ENCODE measurements at places on chromosomes 12 and 14.

- DNase-seq, result peak; percentile 6
These were observed 357.5 kb downstream of the FSCB start for GRCh38 chr14:44149597-44149996.

GRCh38 chr12:118763234-118763633 is 218.1 kb upstream of the SRRM4 start:
- DNase-seq, result no peak

DNA sequence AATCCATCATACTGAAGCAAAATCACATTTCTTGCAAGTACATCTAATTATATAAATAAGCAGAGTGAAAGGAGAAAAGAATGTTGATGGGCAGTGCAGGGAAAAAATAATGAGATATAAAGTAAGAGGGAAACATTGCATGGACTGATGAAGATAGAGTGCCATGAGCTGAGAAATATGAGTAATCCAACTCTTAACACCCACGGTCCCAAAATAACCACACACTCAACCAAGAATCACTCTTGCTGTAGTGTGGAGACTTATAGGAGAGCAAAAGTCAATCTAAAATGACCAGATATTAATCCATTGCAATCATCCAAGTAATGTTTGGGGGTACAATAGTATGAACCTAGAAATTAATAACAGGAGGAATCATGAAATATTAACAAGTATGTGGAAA is 40.2 kb downstream of the MYF5 start:
- DNase-seq, result no peak

GRCh38 chr14:94356379-94357056 is 31.9 kb downstream of the SERPINA1 start:
- no peak for DNase-seq

DNA sequence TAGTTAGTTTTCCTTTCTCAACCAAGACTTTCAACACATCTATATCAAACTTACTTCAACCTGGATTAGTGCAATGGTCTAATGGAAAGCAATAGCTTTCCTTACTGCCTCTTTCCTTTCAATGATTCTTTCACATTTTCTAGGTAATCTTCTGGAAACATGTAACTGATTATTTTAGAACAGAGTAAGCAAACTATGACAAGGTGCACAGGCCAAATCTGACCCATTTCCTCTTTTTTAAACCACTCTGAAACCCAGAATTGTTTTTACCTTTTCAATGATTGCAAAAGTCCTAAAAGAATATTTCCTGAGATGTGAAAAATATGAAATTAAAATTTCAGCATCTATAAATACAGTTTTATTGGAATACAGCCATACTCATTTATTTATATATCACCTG is 81.6 kb upstream of the TMTC2 start:
- no peak for DNase-seq

DNA sequence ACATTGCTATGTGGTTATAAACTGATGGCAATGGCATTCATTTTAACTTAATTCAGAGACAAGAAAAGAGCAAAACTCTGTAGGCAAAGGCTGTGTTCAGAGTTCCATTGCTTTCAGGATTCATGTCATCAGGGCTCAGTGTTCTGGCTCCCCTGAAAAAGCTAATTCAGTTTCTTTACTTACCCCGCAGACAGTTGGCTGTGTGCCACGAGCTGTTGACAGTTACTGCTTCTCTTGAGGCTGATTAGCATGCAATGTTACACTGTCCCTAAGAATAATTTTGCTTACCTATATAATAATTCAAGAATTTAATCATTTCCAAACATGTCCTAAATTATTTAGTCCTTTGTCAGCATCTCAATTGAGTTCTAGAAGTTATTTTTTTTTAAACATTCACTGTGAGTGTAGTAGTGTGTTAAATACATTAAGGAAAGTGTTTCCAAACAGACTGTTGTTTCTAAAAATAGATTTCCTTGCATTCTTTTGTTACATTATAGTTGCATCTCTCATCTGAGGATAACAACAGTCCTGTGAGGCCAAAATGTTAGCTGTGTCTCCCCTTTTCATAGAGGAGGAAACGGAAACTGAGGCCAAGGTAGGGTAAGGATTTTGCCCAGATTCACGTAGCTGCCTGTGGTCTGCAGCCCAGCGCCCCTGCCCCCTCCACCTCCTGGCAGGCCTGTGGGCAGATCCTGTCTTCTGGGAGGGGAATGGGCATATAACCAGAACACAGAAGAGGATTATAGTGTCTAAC is 98.6 kb downstream of the PELI2 start:
- DNase-seq, result no peak

- no peak for DNase-seq
These were observed 280.2 kb upstream of the FBXO33 start for GRCh38 chr14:39712293-39712999.
